ENCODE measurements at places on chromosomes 5 and 9.

DNA sequence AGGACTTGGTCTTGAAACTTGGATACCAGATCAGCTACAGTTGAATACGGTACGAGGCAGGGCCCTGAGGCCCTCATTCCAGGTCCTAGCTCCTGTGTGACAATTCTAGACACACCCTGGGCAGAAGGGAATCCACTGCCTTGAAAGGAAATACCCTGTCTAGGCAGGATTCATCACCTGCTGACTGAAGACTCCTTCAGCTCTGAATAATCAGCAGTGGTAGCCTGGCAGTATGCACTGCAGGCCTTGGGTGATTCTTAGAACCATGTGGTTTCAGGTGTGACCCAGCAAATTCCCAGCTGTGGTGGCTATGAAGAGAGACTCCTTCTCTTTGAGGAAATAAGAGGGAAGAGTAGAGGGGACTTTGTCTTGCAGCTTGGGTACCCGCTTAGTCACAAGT is 17.2 kb upstream of the EFNA5 start:
- DNase-seq: no peak

DNA sequence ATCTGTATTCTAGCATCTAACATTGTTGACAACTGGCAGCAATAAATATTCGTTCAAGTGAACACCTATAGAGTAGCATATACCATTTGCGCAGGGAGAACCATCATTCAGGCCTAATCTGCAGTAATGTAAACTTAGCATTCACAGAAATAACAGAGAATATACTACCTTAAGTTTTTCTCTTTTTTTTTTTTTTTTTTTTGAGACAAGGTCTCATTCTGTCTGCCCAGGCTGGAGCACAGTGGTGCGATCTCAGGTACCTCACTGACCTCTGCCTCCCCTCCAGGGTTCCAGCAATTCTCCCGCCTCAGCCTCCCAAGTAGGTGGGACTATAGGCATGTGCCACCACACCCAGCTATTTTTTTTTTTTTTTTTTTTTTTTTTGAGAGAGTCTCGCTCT is 12.1 kb downstream of the UBAP2 start:
- no peak for DNase-seq

- no peak for DNase-seq
These were observed 6.8 kb upstream of the CXXC5 start for GRCh38 chr5:139641116-139642080.

- no peak for DNase-seq
These were observed 805.1 kb downstream of the NR2F1-AS1 start for GRCh38 chr5:92775711-92776615.

GRCh38 chr5:41415242-41415641 is 95.2 kb downstream of the PLCXD3 start:
- no peak for DNase-seq

DNA sequence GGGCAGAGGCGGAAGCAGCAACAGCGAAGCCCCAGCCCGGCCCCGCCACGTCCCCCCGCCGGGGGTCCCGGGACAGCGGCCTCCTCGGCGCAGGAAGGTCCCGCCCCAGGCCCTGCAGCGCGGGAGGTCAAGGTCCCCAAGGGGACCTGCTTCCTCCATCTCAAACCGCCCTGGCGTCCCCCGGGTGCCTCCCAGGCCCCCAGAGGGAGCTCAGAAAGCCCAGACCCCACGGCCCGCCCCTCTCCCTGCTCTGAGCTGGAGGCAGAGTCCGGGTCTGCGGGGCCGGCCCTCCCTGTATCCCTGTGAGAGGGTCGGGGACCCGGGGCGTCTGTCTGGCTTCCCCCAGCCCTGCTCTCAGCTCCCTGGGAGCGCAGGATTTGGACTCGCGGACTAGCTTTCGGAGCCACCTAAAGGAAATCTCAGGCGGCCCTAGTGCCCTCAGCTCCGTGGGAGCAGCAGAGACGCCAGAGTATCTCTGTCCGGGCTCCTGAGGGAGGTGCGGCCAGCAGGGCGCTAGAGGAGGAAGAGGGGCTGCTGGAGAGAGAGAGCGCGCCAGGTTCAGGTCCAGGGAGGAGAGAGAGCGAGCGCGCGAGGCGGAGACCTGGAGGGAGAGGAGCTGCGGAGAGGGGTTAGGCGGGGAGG is 30.7 kb downstream of the EXOC3 start:
- no peak for DNase-seq

DNA sequence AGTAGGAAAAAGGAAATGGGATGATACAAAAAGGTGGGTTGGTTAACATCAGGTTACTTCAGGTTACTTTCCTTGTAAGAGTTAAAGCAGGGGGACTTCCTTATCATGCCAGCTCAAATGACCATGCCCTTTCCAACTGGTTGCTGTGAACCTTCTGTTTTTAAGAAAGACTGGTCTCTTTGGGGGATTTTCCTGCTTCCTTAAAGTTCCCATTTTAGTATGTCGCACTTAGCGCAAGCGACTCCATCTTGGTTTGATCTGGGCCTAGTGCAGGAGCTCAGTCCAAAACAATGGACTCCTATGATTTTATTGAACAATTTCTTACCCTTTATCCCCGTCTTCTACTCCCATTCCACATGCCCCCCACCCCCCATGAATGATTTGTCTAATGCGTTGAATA is 169.8 kb downstream of the INSYN2B start:
- no peak for DNase-seq

- DNase-seq: no peak
These were observed 129.7 kb upstream of the MTAP start for GRCh38 chr9:21672761-21673160.

GRCh38 chr5:107813559-107813958 is 142.8 kb upstream of the EFNA5 start:
- no peak for DNase-seq

DNA sequence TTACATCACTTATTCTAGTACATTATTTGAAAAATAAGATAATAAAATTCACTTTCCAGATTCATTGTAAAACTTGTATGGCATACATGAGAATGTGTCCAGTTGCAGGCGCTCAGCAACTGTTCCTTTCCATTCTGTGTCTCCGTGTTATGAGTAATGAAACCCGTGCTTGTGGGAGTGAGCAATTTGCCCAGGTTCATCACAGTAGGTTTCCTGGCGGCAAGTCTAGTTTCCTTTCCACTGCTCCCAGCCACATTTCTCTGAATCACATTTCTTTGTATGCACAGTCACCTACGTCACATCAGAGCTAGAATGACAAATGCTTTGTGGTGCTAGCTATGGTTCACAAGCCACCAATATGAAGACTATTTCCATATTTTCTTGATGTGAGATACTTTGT is 39.9 kb downstream of the MOCS2 start:
- DNase-seq: peak; percentile 61

- DNase-seq: no peak
These were observed 9.0 kb downstream of the MRPS2 start for GRCh38 chr9:135509458-135509857.

- DNase-seq: no peak
These were observed 19.5 kb downstream of the XRCC4 start for GRCh38 chr5:83096660-83097339.

- DNase-seq: no peak
These were observed 481.8 kb upstream of the CDH18 start for GRCh38 chr5:20469792-20470191.

DNA sequence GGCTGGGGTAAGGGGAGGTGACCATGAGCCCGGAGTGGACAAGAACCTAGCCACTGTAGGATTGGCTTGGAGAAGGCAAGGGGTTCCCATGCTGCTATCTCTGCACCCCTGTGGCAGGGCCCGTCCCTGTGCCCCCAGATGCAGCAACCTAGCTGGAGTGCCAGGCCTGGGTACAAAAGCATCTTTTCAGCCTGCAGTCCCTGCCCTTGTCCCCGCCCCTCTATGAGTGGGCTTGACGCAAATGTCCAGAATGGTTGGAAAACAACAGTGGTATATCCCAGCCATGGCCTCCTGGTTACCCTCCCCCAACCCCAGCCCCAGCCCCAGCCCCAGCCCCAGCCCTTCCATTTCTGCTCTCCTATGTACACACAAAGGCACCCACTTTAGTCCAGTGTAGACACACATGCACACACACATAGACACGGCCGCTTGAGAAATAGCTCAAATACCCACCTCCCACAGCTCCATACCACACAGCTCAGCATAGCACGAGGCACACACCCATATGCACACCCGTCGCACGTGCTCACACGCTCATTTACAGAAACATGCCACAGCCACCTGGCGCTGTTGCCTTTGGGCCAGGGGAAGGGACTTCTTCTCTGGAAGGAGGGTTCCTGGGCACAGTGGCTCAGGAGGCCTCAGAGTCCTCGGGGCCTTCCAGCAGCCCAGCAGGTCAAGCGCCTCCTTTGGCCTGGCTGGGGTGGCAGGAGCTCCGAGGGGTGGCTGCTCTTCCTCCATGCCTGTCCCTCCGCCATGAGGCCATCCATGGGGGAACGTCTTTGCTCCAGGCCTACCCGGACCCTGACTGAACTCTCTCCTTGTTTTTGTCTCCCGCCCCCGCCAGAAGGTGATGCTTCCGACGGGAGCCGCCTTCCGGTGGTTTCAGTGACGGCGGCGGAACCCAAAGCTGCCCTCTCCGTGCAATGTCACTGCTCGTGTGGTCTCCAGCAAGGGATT is 34.1 kb downstream of the CXXC5 start:
- no peak for DNase-seq

GRCh38 chr9:89792189-89793123 is 187.6 kb downstream of the GADD45G start:
- no peak for DNase-seq

GRCh38 chr5:133715216-133715615 is 102.9 kb upstream of the FSTL4 start:
- DNase-seq: no peak

DNA sequence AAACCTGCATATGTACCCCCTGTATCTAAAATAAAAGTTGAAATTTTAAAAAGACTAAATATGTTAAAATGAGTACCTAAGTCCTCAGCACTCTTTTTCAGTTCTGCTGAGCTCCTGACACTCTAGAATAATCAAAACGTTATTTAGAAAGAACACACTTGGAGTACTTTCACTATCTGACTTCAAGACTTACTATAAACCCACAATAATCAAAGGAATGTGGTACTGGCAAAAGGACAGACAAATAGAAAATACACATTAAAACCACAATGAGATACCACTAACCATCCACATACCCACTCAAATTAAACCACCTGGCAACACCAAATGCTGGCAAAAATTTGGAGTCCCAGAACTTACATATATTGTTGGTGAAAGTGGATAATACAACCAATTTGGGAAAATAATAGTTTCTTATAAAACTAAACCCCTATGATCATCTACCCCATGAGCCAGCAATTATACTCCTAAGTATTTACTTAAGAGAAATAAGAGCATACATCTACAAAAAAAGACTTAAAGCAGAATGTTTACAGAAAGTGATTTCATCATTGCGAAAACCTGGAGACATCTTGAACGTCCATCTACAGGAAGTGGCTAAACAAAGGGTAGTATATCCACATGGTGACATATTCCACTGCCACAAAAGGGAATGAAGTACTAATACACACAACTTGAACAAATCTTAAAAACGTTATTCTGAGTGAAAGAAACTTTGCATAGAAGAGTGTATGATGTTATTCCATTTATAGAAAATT is 12.8 kb upstream of the PRSS3 start:
- no peak for DNase-seq

- DNase-seq: peak; percentile 11
These were observed 48.1 kb upstream of the RIOK2 start for GRCh38 chr5:97231025-97231636.

- DNase-seq: no peak
These were observed 109.5 kb upstream of the SLC28A3 start for GRCh38 chr9:84450029-84450428.

- no peak for DNase-seq
These were observed 14.4 kb upstream of the BOD1 start for GRCh38 chr5:173630724-173631365.

- DNase-seq: no peak
These were observed 98.7 kb downstream of the MED10 start for GRCh38 chr5:6279607-6280006.

Data from activated T-cell treated with anti-CD3 and anti-CD28 coated beads for 24 hours (primary cell).